ENCODE measurements at places on chromosomes 6 and 20.

DNA sequence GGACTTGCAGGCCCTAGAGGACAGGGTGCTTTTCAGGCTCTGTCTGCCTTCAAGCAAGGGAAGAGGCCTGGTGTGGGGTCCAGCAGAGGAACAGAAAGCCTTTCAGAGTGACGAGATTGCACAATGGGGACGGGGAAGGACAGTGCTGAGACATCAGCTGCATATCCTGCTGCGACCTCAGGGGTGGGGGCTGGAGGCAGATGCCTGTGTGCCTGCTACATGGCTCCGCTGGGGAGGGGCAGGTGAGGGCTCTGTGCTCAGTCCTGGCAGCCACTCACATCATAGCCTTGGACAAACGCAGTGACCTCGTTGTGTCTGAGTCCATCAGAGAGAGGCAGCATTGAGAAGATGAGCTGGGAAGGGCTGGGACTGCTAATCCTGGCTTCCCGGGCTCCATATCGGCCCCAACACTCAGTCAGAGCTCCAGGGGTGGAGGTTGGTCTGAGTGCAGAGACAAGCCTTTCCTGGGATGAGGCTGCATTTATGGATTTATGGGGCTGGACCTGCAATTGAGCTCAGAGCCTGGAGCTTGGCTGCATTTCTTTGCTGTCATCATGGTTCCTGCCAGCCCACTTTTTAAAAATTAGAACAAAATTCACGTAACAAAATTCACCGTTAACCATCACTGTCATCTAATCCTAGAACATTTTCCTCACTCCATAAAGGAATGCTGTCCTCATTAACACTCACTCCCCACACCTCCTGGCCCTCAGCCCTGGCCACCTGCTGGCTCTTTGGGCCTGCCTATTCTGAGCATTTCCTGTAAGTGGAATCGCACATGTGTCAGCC lies 196.9 kb upstream of the SLC24A3 start:
- no peak overlapping the region for H3K27ac ChIP-seq
- H3K4me1 ChIP-seq: no peaks in the 10 kb centered on the region
- no peak for DNase-seq
- no peaks in the 10 kb centered on the region for H3K27me3 ChIP-seq
- no peak overlapping the region for H3K4me3 ChIP-seq

GRCh38 chr20:44762466-44763140 lies 16.9 kb downstream of the KCNK15 start:
- no peaks in the 10 kb centered on the region for H3K36me3 ChIP-seq
- H3K4me1 ChIP-seq: no peaks in the 10 kb centered on the region

- no peaks in the 10 kb centered on the region for H3K27me3 ChIP-seq
- H3K4me1 ChIP-seq: peaks cover 50% of the 10 kb centered on the region
- DNase-seq: no peak
- no peak overlapping the region for H3K4me3 ChIP-seq
- peak overlapping the region; percentile 28 for H3K27ac ChIP-seq
Measured at GRCh38 chr6:87174078-87174579, 18.8 kb downstream of the ZNF292 start.

GRCh38 chr20:31569163-31570020 lies 35.7 kb upstream of the ID1 start:
- H3K4me1 ChIP-seq: peaks cover 24% of the 10 kb centered on the region
- no peak overlapping the region for H3K27ac ChIP-seq
- no peaks in the 10 kb centered on the region for H3K27me3 ChIP-seq
- DNase-seq: peak; percentile 23
